Stimulated activated CD8-positive, alpha-beta memory T cell treated with anti-CD3 and anti-CD28 coated beads, Interleukin-15, amount 100 ng/mL, for 48 hours (primary cell): ENCODE measurements at places on chromosomes 3 and 15.
A peak's percentile ranks its signal among the peaks of the same experiment; 100 is the strongest.

GRCh38 chr3:106294121-106294520, 425.3 kb upstream of the CBLB start:
- DNase-seq = no peak

GRCh38 chr3:58800940-58801339, 134.4 kb upstream of the FAM3D start:
- no peak for DNase-seq

DNA sequence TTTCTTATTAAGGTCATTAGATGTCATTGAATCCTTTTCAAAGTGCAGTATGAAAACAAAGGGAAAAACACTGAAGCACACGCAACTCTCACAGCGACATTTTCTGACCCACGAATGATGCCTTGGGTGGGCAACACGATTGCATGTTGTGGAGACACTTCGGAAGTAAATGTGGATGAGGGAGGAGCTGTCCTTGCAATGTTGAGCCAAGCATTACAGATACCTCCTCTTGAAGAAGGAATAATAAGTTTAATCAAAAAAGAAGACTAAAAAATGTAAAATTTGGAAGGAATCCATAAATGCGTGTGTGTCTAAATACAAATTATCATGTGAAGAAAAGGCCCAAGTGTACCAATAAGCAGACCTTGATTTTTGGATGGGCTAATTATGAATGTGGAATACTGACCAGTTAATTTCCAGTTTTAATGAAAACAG, 16.9 kb downstream of the THBS1 start:
- no peak for DNase-seq

DNA sequence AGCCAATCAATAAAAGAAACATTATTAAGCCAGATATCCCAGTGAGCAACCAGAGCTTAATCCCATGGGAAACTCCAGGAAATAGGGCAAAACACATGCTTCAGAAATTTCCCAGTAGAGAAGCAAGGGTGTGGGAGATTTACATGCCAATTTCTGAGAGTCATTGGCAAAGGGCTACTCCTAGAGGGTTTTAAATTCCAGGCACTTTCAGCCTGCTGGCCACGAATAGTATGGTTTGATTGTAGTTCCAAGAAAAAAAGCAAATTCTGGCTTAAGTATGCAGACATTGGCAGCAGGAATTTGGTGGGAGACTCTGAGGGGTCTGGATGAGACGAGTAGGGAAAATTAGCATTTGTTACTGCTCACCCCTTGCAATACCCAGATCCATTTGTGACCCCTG, 402.1 kb upstream of the SUCLG2 start:
- DNase-seq = no peak

GRCh38 chr3:54034971-54035370, 87.4 kb upstream of the CACNA2D3 start:
- DNase-seq = no peak

GRCh38 chr15:100902436-100903167, 16.6 kb upstream of the LRRK1 start:
- DNase-seq = no peak

- DNase-seq = no peak
Measured at GRCh38 chr3:128559486-128560225, 66.7 kb upstream of the GATA2 start.

DNA sequence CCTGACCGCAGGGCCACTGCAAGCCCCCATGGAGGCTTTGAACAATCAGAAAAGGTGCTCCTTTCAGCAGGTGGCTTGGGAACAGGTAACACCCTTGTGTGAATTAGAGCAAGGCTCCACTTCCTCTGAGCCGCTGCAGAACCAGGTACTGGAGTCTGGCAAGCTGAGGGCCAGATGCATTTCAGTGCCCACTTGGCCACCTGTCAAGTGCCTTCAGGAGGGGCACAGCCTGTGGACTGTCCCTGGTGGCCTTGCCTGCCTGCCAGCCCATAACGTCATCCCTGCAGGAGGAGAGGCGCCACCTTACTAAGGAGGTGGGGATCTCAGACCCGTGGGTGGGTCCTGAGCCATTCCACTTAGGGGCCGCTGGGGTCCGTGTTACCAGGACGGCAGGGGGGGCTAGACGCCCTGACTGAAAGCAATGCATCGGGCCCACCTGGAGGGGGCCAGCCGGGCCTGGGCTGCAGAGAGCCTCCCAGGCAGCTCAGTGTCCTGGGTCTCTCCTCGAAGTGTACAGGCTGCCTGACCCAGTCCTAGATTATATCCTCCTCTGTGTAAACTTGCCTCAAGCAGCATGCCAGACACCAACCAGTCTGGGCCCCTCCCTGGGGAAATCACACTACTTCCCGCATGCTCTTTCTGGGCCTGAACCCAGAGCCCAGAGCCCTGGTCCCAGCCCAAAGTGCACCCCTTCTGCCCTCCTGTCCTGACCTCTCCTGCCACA, 16.1 kb downstream of the SPTBN5 start:
- DNase-seq = no peak

GRCh38 chr15:85099195-85099803, 117.6 kb downstream of the PDE8A start:
- DNase-seq = no peak

DNA sequence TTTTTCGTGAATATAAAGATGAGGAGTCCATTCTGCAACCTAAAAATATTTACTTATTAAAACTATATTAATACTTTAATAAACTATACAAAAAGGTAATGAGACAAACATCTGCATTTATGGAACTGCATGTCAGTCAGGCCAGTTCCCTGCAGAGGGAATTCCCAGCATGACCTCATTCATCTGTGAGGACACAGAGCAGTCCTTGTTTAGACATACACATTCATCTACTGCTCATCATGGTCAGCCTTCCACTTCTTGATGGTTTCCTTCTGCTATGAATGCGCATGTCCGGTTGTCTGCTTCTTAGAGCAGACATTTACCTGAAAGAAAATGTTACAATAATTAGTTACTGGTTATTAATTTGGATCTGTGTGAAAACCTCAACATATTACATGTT, 3.3 kb upstream of the ACTR8 start:
- DNase-seq = no peak

DNA sequence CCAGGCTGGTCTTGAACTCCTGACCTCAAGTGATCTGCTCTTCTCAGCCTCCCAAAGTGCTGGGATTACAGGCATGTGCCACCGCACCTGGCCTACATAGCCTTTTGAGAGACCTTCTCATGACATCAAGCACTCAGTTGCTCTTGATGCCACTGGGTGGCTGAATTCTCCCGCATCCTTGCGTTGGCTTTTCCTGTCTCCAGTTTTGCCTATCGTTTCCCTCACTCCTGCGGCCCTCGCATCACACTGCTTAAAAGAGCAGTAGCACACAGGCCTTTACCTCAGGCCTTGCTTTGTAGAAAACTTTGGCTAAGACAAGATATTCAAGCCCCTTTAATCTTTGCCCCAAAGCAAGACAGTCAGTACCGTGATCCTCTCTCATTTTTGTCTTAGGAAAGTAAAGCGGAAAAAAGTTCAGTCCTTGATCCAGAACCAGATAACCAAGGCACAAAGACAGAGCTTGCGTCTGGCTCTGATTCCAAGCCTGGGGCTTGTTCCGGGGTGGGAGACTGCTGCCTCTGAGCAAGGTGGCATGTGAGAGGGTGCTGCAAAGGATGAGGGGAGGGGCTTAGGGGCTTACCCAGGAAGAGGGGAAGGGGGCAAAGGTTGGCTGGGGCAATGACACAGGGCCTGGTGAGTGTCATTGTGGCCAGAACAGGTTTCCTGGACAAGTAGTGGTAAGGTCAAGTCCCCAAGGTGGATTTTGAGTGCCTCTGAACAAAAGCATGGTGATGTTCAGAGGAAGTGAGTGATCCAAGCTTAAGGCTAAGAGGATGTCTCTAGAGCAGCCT, 175.0 kb upstream of the TLE3 start:
- DNase-seq = no peak

DNA sequence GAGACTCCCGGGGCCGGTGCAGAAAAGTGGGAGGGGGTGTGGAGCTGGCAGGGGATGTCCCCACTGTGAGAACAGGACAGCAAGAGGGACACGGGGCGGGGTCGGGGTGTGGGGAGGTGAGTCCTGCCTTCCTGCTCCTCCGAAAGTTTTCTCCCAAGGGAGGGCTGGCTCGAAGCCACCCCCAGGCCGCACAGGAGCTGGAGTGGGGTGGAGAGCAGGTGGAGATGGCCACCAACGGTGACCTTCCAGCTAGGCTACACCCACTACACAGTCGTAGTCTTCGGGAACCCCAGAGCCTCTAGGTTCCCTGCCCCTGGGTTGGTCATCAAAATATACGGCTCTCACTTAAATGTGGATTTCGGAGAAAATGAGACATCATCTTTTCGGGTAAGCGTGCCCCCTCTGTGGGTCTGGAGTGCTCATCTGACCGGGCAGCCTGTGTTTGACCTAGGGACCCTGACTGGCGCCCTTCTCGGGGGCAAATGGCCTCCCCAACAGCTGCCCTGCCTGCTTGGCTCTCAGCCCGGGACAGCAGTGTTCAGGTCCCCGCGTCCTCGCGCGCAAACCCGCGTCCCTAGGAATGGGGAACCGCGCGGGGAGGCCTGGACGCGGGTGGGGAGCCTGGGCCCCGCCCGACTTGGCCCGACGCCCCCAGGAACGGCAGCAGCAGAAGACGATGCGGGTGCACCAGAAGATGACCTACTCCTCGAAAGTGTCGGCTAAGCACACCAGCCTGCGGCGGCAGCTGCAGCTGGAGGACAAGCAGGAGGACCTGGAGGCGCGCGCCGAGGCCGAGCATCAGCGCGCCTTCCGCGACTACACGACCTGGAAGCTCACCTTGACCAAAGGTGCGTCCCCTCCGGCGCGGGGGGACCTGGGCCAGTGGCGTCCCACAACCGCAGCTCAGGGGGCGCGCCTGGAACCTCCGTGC, 21.2 kb downstream of the CFAP100 start:
- no peak for DNase-seq

- DNase-seq = no peak
Measured at GRCh38 chr3:186821429-186822387, 15.4 kb upstream of the RFC4 start.

DNA sequence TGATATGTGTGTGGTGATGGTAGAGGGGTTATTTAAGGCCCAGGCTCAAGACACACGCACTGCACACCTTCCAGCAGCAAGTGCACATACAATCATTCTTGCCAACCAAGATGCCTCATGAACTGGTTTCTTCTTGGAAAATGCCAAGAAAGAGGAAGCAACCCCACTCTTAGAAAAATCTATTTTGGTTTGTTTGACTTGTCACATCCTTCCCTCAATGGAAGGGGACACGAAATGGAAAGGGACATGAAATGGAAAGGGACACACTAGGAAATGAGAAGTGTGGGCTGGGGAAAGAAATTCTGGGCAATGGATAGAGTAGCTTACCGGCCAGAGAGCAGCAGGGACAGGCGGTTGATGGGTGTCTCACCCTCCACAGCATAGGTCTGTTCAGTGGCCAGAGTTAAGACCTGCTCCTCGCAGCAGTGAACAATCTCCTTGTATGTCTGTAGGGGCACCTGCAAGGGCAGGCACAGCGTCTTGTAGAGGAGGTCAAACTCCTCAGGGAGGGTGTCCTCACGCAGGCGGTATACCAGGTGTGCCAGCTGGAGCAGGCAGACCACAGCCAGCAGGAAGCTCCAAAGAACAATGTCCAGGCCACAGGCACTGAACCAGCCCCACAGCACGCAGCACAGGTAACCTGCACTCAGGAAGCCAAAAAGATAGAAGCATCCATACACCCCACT, 640 bp downstream of the POPDC2 start:
- no peak for DNase-seq

GRCh38 chr15:69194025-69194827, 33.8 kb downstream of the GLCE start:
- no peak for DNase-seq

DNA sequence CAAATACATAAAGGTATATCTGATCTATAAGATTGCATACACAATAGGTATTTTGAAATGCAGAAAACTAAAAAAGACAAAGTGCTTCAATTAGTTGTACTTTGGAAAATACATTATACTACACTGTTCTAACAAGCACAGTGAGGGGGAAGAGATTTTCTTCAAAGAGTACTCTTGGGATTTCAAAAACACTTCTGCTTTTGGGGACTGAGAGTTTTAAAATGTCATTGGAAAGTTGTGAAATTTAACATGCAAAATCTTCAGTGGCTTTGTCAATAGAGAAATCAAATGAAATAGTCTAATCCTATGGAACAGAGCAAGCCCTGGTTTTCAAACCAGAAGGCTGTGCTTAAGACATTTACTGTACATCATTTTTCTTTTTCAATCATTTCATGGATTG, 322.2 kb upstream of the SEMA6D start:
- DNase-seq = no peak

- DNase-seq = no peak
Measured at GRCh38 chr3:101278727-101279126, 41.6 kb downstream of the IMPG2 start.

GRCh38 chr3:141231101-141231951, at the start of gene PXYLP1:
TSS of gene PXYLP1 (plus strand) at chr3:141231825. CDS start at chr3:141260176, 28,351 bp downstream.
- DNase-seq = peak; percentile 90

GRCh38 chr3:168341192-168341815, 245.6 kb upstream of the GOLIM4 start:
- no peak for DNase-seq

DNA sequence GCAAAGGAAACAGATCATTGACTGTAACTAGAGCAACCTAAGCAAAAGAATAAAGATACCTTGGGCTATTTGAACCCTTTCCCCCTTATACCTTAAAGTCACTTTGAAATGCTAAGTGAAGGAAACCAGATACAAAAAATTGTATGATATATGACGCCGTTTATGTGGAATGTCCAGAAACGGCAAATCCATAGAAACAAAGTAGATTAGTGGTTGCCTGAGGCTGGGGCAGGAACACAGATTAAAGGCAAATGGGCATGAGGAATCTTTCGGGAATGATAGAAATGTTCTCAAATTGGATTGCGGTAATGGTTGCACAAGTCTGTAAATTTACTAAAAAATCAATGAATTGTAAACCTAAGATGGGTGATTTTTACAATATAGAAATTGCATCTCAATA, 160.1 kb upstream of the CCDC54 start:
- no peak for DNase-seq

DNA sequence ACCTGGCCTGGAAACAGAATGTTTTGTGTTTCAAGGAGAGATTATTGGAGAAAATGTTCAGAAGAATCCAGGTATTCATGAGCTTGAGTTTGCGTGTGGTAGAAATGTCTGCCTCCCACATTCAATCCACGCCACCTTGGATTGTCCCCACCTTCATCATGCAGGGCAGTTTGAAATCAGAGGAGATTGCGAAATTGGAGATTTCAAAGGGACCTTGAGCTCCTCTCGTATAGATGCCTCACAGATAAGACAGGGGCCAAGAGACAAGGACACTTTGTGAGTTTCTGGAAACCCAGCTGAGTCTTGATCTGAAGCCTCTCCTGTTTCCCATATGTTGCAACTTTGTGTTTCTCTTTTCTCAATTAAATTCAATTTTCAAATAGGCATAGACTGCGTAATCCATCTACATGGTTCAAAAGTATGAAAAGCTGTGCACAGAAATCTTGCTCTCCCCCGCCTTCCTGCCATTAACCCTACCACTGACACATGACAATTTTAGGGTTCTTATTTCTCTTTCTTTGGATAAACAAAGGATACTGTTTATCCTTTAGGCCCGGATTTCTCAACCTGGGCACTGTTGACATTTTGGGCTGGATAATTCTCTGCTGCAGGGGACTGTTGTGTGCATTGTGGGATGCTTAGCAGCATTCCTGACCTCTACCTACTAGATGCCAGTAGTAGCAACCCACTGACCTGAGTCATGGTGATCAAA, 53.8 kb downstream of the CMTM8 start:
- DNase-seq = no peak

- no peak for DNase-seq
Measured at GRCh38 chr3:50336452-50337174, 4.0 kb downstream of the RASSF1 start.

GRCh38 chr15:74604983-74605794, 10.4 kb upstream of the CLK3 start:
- DNase-seq = no peak
